ENCODE measurements at places on chromosomes 2 and 18.

DNA sequence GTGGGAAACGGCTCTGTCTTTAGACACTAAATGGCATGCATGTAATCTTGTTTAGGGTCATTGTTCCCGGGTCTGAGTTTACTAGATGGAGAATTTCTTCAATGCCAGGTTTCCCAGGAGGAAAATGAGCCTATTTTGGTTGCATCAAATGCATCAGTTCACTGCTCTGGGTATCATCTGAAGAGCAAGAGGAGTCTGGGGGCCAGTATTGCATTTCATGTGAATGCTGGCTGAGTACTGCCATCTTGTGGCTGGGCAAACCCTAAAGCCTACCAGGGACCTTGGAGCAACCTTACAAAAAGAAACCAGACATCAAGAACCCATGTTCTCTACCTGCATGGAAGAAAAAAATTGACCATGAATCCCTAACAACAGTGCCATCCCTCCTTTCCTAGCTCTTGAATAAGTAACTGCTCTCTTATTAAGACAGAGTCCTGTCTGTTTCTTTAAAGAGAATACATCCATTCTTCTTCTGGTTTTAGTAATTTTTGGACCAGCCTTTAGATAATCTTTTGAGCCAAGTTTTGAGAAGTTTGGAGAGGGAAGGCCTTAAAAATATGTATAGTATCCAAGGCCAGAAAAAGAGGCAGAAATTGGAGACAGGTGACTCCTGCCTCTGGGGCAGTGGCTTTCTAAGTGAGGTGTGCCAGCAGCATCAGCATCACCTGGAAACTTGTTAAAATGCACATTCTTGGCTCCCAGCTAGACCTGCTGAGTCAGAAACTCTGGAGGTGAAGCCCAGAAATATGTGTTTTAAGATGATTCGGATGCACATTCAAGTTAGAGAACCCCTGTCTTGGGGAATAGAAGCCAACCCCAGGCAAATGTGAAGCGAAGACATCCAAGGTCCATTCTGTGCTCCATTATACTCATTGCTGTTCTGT is 261.0 kb upstream of the CXCR4 start:
- peak; percentile 78 for DNase-seq

DNA sequence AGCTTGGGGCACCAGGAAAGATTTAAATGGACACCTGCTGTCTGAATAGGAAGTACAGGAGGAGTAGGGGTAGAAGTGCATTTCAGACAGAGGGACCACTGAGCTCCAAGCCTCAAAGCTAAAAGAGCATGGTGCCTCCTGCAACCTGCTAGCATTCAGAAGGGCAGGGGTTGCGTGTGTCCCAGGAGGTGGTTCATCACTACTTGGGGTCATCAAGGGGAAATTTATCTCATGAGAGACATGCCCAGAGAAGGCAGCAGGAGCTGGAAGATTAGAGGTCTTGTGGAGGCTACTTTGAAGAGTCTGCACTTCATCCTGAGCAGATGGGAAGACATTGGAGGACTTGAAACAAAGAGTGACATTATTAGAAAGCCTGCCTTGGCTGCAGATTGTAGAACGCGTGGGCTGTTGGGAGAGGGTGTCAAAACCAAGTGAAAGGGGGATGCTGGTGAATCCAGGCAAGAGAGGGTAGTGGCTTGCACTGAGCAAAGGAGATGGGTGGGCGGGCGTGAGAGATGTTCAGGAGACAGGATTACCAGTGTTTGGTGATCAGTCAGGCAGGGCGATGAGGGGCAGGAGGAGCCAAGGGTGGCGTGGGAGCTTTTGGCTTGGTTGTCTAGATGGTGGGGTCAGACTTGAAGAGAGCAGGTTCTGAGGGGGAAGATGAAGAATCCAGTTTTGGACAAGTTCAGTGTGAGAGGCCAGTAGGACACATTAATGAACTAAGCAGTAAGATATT is 154.0 kb downstream of the DYSF start:
- no peak for DNase-seq

DNA sequence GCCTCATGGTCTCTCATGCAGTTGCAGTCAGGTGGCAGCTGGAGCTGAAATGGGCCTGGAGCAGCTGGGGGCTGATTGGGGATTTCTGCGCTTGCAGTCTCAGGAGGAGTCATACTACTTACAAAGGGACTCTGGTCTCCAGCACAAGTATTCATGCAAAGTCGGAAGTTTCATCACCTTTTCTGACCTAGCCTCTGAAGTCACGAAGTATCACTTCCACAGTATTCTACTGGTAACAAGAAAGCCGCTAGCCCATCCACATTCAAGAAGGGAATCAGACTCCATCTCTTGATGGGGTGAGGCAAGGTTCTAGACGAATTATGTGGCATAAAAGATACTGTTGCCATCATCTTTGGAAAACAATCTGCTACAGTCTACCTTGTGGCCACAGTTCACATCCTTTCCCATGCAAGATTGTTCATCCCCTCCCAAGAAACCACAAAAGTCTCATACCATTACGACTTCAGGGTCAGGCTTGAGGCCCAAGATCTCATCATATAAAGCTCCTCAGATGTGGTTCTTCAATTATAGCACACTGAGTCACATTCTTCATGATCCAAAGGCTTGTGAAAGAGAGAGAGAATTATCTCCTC is 95.3 kb downstream of the SMC6 start:
- no peak for DNase-seq

- no peak for DNase-seq
These were observed 44.7 kb upstream of the VPS54 start for GRCh38 chr2:64063924-64064331.

- peak; percentile 97 for DNase-seq
These were observed 148.1 kb downstream of the EML6 start for GRCh38 chr2:54871457-54872107.

- no peak for DNase-seq
These were observed at the start of gene TUBB6 for GRCh38 chr18:12307701-12308385. Gene TUBB6 (plus strand): TSS chr18:12308241. CDS start chr18:12308293, 52 bp downstream.

- DNase-seq: no peak
These were observed 38.4 kb downstream of the CAPN13 start for GRCh38 chr2:30768708-30769480.

GRCh38 chr2:59538398-59538911 is 1015.0 kb downstream of the BCL11A start:
- no peak for DNase-seq

GRCh38 chr18:79522451-79523205 is 126.9 kb downstream of the NFATC1 start:
- DNase-seq: no peak

DNA sequence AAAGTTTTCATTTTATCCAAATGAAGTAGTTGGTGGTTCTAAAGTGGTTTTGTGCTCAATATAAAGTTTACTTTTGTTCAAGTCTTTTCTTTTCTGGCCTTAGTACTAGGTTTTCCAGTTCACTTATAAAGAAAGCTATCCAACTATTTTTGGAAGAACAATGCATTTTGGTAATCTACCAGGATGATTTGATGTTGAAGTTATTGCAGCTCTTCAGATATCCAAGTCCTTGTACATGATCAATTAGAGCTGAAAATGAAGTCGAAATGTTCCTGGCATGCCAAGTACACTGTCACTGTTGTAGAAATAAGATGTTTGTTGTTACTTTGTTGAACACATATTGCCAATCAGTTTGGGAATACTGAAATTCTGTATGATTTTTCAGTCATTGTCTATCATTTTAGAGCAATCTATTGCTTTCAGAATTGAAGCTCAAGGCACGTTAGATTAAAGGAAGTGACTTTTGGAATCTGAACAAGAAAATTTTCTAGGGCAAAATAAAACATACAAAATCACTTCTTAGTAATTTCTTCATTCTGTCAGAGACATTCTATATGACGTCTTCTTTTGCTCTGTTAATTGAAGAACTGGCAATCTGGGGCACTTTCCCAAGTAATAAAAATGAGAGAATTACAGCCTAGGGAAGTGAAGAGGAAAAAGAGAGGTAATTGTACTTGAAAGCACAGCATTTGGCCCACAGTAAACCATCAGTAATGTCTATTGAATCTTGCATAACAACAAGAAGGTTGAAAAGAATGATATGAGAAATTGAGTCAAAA is 232.3 kb downstream of the MREG start:
- no peak for DNase-seq

DNA sequence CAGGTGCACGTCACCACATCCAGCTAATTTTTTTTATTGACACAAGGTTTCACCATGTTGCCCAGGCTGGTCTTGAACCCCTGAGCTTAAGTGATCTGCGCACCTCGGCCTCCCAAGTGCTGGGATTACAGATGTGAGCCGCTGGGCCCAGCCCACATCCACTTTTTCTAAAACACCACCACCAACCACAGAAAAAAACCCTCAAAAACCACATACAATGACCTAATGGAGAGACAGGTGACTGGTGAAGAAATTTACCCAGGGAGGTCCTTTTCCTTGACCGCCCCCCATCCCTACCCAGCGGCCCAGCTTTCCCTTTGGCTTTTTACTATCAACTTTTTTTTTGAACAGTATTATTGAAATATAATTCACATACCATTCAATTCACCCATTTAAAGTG is 47.9 kb downstream of the CACNB4 start:
- no peak for DNase-seq

- DNase-seq: no peak
These were observed 464.9 kb downstream of the CDH2 start for GRCh38 chr18:27712066-27712465.

GRCh38 chr2:236823963-236824362 is 254.3 kb downstream of the ACKR3 start:
- no peak for DNase-seq

- DNase-seq: no peak
These were observed 71.1 kb downstream of the TMEM163 start for GRCh38 chr2:134647607-134648256.

GRCh38 chr18:31297248-31297647 is 20.7 kb upstream of the DSG1 start:
- no peak for DNase-seq

- no peak for DNase-seq
These were observed 715 bp upstream of the CFAP36 start for GRCh38 chr2:55518841-55519165.

GRCh38 chr18:63505566-63506335 is 29.0 kb downstream of the SERPINB5 start:
- DNase-seq: no peak

DNA sequence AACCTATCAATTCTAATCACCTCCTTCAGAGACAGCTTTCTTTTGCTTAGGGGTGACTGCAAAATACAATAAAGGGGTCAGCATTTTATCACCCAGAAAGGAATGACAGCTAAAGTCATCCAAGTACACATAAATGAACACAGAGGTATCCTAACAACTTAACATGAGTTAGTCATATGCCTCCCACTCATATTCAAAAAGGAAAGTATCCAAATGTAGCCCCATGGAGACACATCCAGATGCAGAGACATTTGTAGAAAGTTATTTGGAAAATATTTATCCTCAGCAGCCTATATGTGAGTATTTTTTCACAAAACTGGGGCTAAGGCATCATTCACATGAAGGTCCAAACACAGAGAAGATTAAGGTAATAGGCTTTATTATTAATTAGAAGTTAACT is 1579.7 kb upstream of the SLC39A10 start:
- no peak for DNase-seq

GRCh38 chr2:96984300-96984699 is 2.1 kb downstream of the FAM178B start:
- DNase-seq: no peak

DNA sequence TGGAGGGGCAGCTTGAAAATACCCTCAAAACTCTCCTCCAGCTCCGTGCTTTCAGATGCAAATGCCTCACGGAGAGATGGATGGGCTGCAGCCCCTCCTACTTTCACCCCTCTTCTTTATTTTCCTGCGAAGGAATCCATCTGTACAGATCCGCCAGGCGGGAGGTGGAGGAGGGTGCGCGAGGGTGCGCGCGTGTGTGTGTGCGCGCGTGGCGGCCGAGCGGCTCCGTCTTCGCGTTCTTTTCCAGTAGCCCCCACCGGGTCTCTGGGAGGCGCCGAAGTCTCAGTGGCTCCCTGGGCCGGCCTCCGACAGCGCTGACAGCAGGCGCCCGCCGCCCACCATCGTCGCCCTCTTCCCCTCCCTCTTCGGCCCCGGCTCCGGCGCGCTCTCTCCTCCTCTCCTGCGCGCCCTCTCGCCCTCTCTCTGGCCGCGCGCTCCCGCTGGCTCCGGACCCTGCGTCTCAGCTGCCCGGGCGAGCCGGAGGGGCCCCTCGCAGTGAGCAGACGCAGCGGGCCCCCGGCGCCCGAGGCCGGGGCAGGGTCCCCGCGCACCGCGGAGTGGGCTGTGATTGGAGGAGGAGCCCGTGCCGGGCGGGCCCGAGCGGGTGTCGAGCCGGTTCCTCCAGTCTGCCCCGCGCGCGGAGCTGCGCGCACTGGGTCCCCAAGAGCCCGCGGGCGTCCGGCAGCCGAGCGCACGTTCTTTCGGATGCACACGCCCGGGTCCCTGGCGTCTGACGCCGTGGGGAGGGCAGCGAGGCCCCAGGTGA is at the start of gene CDH7:
Gene CDH7, plus strand, starts transcription at position 624 of the 766 bp plus-strand sequence. CDS start 11,831 bp downstream, outside the sequence.
- DNase-seq: peak; percentile 5

DNA sequence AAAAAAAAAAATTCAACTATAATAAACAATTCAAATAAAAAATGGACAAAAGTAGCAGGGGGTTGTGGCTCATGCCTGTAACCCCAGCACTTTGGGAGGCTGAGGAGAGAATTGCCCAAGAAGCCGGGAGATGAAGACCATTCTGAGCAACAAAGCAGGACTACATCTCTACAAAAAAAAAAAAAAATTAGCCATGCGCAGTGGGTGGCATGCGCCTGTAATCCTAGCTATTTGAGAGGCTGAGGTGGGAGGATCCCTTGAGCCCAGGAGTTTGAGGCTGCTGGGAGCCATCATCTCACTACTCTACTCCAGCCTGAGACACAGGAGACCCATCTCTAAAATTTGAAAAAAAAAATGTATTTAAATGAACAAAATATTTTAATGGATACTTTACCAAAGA is 4.4 kb upstream of the CACNB4 start:
- DNase-seq: no peak

DNA sequence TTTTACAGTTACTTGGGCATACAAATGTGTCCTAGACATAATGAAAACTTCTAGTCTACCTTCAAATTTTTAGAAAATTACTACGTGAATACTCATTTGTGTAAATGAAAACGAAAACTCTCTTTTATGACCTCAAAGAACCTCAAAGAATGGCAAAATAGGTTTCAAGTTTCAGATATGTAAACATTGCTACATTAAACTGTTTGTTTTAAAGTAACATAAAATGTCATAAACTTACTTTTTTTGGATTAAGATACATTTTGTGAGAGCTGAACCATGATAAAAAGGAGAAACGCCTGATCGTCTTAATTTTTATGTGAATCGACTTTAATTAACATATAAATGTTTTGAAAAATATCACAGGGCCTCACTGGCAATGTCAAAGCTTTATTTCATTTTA is 91.4 kb downstream of the PPP1R1C start:
- DNase-seq: no peak

DNA sequence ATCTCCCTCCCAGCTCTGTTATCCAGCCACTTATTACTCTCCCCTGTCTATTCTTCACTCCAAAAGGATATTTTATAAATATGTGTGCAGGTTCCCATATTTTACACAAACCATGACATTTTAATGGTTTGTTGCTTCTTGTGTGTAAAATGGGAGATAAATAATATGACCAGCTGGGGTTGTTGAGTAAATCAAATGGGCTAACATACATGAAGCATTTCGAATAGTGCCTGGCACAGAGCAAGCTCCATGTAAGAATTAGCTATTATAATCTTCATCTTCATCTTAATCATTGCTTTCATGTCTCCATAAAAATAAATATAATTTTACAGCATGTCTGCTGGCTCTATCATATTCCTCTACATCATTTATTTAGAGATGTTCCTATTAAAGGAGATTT is 283.1 kb downstream of the RAD51AP2 start:
- no peak for DNase-seq

All from NCI-H1694 treated with DMSO at 0.1 percent for 48 hours (cell line).